ENCODE measurements at places on chromosomes 1 and 21.

DNA sequence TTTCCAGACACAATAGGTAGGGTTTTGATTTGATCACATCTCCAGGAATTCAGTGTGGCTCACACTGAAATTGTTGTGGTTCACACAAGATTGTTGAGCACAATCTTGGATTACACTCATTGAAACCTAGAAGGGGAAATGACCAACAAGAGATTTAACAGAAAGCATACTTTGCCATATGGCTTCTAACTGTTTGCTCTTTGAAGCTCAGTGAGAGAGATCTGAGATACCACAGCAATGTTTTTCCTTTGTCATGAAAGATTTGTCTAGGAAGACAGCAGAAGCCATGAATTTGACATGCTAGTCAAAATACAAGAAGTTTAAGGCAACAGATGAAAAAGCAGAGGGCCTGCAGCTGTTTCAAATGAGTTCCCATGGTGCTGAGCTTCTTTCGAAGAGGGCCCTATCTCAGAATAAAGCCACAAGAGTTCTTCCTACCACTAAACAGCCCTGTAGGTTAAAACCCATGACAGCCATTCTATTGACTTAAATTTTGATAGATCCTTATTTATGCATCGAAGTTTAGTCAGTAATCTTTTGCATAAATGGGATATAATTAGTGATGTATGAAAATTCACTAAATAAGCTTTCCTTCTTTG lies 650.4 kb downstream of the LTN1 start:
- no peak for DNase-seq

GRCh38 chr1:236067854-236068454 lies 3.1 kb upstream of the NID1 start:
- DNase-seq, result no peak

DNA sequence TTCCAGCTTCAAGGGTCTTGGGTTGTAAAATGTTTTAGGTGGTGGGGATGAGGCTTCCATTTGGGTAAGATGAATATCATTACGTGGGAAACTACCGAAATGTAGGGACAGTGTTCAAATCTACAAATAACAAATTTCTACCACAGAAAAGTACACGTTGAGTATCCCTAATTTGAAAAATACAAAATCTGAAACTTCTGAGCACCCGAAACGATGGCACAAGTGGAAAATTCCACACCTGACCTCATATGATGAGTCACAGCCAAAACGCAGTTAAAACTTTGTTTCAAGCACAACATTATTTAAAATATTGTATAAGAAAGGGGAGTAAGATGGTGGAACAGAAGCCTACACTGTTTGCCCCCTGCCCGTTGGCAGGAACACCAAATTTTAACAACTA lies 8.8 kb upstream of the HENMT1 start:
- no peak for DNase-seq

GRCh38 chr1:196007763-196008162 lies 600.5 kb downstream of the KCNT2 start:
- DNase-seq, result no peak

DNA sequence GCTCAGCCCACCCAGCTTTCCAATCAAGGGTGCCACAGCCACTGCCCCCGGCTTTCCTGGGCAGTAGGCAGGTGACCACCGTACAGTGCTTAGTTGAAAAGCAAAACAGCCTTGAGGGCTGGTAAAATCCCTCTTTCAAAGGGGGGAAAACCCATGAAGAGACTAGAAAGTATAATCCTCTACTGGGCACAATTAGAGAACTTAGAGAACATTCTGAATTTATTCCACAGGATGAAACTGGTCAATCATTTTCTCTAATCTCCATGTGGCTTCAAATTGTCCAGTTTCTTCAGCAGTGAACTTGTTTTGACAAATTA lies 15.3 kb upstream of the LRRC47 start:
- DNase-seq, result no peak

- no peak for DNase-seq
Observed at GRCh38 chr1:116379057-116379630, 6.1 kb downstream of the ATP1A1 start.
